ENCODE measurements at places on chromosomes 12 and 14.
A peak's percentile ranks its signal among the peaks of the same experiment; 100 is the strongest.

- DNase-seq: no peak
Measured at GRCh38 chr14:96727980-96728717, 69.0 kb upstream of the VRK1 start.

GRCh38 chr12:109836916-109837315 lies 3.7 kb upstream of the TRPV4 start:
- no peak for DNase-seq

GRCh38 chr14:71236487-71236886 lies 329.2 kb downstream of the PCNX1 start:
- no peak for DNase-seq

- no peak for DNase-seq
Measured at GRCh38 chr14:52325126-52325525, 11.0 kb downstream of the PTGER2 start.

DNA sequence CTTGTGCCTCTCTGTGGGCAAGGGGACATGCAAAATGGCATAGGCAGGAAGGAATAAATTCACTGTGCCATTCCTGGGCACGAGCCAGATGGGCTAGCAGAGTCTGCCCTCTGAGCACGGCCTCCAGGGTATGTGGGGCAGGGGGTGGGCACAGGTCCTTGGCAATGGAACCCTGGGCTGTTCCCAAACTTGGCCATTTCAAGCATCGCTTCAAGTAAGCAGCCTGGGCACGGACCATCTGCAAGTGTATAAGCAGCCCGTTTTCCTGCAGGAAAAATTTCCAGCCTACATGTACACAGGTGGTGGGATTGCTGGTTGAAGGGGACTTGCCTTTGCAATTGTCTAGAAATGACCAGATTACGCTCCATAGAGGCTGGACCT lies 40.3 kb downstream of the CCDC85C start:
- no peak for DNase-seq

- no peak for DNase-seq
Measured at GRCh38 chr12:113642216-113642615, 170.5 kb upstream of the LHX5 start.

GRCh38 chr14:103073876-103074728 lies 9.9 kb upstream of the LBHD2 start:
- no peak for DNase-seq

- no peak for DNase-seq
Measured at GRCh38 chr12:96831346-96831745, 75.7 kb upstream of the NEDD1 start.

DNA sequence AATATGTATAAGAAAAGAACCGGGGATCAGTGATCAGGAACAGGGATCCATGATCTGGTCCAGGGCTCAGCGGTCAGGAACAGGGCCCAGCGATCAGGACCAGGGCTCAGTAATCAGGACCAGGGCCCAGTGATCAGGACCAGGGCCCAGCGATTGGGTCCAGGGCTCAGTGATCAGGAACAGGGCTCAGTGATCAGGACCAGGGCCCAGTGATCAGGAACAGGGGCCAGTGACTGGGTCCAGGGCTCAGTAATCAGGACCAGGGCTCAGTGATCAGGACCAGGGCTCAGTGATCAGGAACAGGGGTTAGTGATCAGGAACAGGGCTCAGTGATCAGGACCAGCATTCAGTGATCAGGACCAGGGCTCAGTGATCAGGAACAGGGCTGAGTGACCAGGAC lies 56.3 kb downstream of the TMEM121 start:
- DNase-seq: no peak

DNA sequence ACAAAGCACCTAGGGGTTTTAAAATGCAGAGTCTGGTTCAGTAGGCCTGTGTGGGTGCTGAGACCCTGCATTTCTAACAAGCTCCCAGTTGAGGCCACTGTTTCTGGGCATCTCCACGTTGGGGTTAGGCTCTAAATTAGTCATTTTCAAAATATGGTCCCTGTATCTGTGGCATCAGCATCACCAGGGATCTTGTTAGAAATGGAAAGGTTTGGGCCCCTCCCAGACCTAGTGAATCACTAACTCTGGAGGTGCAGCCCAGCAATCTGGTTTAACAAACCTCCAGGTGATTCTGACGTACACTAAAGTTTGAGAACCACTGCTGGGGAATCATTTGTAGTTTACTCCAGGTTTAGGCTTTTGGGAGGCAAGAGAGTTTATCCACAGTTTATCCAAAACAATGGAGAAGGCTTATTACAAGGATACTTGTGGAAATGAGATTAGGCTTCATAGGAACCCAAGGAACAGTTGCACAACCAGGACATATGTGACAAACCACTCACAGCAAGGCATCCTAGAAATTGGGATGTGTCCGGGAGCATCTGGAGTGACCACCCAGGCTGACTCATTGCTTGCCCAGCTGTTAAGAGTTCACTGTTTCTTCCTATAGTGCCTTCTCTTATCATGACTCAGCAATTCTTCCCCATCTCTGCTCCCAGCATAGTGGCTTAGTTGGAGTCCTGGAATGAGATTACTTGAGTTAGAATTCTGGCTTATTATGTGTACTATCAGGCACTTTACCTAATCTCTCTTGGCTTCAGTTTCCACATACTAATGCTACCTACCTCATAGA lies 71.6 kb upstream of the STXBP6 start:
- no peak for DNase-seq

DNA sequence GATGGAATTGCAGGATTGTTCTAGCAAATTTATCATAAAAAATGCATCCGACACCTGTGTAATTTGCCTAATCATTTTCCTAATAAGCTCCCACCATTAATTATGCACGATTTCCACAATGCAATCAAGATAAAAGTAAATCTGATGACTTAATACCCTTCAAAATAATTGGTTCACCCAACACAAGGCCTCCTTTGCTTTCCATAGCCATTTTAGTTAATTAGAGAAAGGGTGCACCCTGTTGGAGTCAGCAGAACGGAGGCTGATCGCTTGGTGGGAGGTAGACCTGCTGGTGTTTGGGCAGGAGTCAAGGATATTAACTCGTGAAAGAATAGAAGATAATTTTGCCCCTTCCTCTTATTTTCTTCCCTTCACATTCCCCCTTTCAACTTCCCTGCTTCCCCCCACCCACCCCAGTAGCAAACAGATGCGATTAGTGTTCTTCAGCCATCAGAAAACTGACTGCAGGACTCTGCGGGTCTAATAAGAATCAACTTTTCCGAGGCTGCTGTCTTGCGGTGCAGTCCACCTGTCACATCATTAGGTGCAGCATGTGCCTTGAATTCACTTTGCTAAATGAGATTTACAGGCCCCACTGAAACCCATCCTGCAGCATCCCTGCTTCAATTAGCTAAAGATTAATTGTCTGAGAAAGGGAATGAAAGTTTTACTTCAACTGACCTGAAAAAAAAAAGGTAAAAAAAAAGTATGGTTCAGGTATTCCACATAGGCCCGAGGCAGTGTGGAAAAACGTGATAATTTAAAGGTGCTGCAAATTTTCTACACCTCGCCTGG lies 553.7 kb upstream of the LMO3 start:
- no peak for DNase-seq

GRCh38 chr14:55129086-55129427 lies at the start of gene LGALS3:
Gene LGALS3, plus strand, starts transcription at chr14:55129252. Its CDS starts 8,122 bp downstream, at chr14:55137374.
- peak; percentile 11 for DNase-seq

- no peak for DNase-seq
Measured at GRCh38 chr12:72075401-72075800, 136.8 kb downstream of the TPH2 start.

DNA sequence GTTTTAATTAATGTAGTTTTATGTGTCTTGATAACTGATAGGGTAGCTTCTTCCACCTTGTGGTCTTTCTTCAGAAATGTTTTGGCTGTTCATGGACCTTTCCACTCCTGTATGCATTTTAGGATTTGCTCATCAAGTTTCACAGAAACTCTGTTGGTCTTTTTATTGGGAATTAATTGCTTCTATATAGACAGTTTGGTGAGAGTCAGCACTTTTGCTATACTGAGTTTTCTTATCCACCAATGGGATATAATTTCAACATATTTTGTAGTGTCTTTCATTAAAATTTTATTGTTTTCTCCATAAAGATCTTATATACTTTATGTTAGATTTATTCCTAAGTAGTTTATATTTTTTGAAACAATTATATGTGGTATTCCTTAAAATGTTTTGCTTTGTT lies 7.8 kb downstream of the GOLGA5 start:
- DNase-seq: no peak

DNA sequence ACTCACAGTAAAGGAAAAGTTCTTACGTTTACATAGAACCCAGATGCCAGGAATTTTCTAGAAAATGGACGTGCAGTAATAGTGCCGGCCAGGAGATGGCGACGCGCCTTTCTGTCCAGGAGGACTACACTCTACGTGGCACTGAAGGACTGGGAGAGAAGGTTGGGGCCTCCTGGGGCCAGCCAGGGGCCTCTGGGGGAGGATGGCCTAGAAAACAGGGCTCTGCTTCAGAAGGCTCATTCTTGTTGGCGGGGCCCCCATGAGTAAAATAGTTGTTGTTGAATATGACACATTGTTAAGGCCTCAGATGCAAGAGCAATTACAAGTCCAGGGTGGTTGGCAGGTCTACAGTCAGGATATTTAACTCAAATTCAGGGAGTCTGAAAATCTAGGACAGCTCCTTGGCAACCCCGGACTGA lies 120.1 kb upstream of the MAX start:
- peak; percentile 17 for DNase-seq

GRCh38 chr12:29782871-29783772 lies 620 bp downstream of the TMTC1 start:
- no peak for DNase-seq

DNA sequence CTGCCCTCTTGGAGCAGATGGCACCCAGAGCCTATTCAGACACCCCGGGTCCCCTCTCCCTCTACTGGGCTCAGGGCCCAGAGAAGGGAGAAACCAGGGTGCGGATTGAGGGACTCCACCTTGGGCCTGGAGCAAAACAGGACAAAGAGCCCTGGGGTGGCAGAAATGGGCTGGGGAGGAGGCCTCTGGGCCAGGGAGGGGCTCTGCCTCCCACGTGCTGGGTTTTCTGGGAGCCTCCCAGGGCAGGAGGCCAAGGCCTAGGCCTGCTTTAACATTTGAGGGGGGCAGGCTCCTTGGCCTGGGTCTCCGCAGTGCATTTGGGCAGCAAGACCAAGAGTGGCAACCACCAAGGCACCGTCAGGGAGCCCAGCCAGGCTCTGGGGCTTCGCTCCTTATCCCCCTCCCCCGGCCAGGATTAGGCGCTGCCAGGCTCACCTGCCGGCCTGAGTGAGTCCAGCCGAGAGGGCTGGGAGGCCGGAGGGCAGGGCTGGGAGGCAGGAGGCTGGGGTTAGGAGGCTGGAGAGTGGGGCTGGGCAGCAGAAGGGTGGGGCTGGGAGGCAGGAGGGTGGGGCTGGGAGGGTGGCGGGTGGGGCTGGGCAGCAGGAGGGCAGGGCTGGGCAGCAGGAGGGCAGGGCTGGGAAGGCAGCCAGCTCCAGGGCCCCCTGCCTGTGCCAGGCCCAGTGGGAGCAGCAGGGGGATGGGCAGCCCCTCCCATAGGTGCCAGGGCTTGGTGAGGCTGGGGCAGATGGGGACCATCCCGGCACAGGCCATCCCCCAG lies 101.8 kb upstream of the EIF5 start:
- DNase-seq: no peak

DNA sequence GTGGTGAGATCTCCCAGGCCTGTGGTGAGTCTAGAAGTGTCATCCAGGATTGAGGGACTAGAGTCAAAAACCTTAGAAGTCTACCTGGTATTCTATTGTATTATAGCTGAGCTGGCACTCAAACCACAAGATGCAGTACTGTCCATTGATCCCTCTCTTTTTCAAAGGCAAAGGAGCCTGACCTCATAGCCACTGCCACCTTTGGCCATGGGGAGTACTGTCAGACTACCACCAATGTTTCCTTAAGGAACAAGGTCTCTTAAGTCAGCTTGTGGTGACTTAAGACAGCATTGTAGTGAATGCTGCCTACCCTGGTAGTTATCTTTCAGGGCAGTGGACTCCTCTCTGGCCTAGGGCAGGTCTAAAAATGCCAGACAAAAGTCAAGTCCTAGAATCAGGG lies 878.0 kb upstream of the MDGA2 start:
- no peak for DNase-seq

- no peak for DNase-seq
Measured at GRCh38 chr14:54138024-54138353, 181.4 kb upstream of the BMP4 start.

DNA sequence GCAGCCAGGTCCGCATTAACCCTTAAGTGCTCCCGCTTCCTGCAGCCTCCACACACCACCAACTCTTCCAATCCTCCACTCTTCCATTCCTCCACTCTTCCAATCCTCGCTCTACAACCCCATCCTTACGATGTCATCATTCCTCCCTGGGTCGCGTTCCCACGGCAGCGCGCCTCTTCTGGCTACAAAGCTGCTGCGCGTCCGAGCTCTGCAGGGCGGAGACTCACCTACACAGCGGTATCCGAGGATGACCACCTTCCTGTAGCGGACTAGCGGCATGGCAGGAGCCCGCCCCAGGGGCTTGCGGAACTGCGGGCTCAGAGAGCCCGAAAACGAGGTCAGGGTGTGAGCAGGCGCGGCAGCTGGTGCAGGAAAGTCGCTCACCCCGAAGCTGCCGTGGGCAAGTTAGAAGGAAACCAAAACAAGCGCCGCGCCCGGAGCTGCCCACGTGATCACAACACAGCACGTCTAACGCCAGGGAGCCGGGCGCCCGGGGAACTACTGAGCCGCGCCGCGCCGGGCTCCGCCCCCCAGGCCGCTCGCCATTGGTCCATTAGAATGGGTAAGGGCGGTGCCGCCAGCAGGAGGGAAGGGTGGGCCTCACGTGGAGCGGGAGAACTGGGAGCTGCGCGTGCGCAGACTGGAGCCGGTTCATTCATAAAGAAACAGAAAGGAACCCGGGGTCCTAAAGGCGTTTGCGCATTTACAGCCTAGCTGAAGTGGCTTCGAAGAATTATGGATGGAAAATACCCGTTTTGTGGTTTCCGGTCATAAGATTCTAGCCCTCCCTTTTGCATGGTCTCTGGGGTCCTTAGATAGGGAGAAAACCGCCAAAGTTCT lies at the start of gene RHEBL1:
Gene RHEBL1, minus strand, starts transcription at position 473 of the 840 bp plus-strand sequence. Its CDS starts 194 bp downstream, at position 279.
- peak; percentile 98 for DNase-seq

DNA sequence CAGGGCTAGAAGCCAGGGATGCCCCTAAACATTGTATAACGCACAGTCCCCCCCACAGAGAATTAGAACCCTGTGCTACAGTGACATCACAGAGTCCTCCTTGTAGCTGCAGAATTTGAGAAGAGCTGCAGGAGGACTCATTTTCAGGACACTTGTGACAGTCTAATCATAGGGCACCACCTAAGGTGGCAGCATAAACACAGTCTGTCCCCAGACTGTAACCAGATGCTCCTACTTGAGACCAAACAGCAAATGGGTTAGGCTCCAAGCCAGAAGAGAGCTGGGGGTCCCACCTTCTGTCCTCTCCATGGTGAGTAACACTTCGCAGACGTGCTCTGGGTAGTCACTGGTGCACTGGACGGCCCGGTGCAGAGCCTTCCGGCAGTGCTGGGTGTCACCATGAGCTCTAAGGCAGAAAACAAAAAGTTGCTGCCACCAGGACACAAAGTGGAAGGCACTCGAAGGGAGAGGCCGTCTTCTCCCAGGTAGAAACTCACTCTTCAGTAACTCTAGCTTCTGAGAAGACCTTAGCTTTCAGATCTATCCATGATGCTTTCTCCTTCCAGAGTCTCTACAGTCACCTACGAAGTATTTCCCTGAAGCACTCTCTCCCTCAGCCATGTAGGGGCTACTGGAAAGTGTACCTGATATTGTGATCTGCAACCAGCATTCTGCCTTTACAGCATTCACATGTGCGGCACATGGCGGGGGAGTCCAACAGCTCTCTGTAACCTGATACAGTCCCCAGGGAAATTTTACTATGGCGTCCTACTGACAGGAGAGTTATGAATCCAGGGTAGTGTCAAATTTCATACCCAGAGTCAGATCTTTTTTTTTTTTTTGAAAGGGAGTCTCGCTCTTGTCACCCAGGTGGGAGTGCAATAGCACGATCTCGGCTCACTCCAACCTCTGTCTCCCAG lies 17.1 kb downstream of the FICD start:
- DNase-seq: no peak

All from stimulated activated CD8-positive, alpha-beta memory T cell treated with anti-CD3 and anti-CD28 coated beads, Interleukin-12 subunit alpha, Interleukin-12 subunit beta, amount 100 ng/mL, for 4 hours (primary cell).